COR-L47 (cell line): ENCODE measurements at places on chromosomes 5 and 9.

DNA sequence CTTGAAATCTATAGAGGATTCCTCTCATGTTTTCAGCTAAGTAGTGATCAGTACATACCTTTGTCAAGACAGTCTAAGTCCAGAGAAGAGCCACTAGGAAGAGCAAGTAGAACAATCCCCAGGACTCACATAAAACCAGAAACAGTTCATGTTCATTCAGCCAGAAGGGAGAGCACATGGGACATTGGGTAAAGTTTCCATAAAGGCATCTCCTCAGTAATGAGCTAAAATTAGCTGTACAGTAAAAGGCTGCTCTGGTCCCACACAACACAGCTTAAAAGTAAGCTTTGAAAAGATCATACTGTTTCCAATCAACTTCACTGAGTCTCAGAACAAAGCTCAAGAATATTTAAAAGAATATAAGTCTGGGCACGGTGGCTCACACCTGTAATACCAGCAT, 32.4 kb downstream of the HOMER1 start:
- no peak for DNase-seq

- no peak for DNase-seq
Observed at GRCh38 chr5:69007163-69007562, 86.7 kb upstream of the SLC30A5 start.

- no peak for DNase-seq
Observed at GRCh38 chr9:110126986-110127864, 80.7 kb downstream of the C9orf152 start.

- DNase-seq = no peak
Observed at GRCh38 chr9:121743441-121744001, 92.1 kb downstream of the DAB2IP start.

GRCh38 chr9:34995670-34996060, 6.1 kb downstream of the DNAJB5 start:
- no peak for DNase-seq

DNA sequence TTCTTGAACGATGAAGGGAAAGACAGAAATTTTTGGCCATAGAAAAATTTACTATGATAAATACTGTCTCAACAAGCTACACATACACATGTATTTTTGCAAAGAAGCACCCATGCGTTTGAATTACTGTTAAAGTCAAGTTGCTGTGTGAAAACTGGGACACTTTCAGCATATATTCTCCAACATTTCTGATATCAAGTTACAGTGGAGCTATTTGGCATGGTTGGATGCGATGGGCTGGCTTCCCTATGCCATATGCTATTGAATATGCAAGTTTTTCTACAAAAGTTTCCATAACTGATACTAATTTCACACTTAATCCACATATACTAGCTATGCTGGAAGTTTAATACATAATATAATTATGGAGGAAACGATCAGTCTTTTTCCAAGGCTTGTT, 381.4 kb downstream of the CTNND2 start:
- no peak for DNase-seq

DNA sequence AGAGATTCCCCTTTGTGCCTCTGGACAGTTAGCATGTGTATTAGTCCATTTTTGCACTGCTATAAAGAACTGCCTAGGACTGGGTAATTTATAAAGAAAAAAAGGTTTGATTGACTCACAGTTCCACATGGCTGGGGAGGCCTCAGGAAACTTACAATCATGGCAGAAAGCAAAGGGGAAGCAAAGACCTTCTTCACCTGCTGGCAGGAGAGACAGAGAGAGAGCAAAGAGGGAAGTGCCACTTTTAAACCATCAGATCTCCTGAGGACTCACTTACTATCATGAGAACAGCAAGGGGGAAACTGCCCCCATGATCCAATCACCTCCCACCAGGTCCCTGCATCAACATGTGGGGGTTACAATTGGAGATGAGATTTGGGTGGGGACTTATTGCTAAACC, 6.0 kb downstream of the CFAP90 start:
- DNase-seq = no peak

GRCh38 chr5:15021266-15022046, 149.9 kb upstream of the ANKH start:
- no peak for DNase-seq

GRCh38 chr5:159471904-159472303, 141.6 kb upstream of the IL12B start:
- DNase-seq = no peak

DNA sequence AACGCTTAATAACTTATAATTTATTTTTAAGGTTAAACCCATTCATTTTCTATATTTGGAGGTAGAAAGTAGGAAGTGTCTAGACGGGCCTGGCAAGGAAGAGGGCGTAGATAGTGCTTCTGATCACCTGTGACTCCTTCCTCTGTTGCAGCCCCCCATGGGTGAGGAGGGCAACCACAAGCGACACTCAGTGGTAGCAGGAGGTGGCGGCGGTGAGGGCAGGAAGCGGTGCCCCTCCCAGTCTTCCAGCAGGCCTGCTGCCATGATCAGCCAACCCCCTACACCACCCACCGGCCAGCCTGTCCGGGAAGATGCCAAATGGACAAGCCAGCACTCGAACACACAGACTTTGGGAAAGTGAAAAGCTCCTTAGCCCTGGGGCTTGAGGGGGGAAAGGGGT, 36.7 kb downstream of the FAXDC2 start:
- DNase-seq = no peak

DNA sequence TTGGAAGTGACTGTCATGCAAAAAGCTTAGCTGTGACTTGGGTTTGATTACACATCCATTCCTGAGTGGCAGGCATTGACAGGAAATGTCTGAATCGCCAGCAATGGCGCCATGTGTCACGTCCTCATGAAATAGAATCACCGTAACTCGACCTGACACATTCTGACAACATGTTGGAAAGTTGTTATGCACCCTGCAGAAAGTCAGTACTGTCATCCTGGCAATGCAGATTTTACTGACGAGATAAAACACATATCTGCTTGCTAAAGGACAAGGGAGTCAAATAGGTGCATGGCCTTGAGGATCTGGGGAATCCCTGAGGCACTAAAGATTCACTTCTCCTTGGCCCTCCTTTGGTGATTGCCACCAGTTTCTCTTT, 344.2 kb downstream of the SPATA31D1 start:
- DNase-seq = no peak

GRCh38 chr9:126169736-126170135, 156.9 kb upstream of the MVB12B start:
- DNase-seq = no peak

- DNase-seq = no peak
Observed at GRCh38 chr9:16571127-16571802, 299.2 kb downstream of the BNC2 start.
